NCI-H1417 treated with DMSO at 0.1 percent for 48 hours (cell line): ENCODE measurements at places on chromosomes 2 and 18.

DNA sequence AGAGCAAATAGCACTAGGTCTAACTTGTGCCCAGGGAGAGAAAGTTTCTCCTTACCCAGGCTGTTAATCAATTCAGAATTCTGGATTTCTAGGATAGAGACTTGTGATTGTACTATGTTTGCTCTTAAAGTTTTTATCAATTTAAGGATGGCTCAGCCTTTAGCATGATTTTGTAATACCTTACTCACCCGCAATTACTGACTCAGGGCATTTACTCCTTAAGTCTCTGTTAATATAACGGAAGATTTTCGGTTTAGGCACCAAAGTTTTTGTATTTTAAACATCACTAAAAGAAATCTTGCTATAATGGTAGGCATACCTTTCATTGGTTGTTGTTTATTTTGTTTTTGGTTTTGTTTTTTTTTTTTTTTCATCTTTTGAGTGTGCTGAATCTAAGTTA, 358.2 kb downstream of the RBM43 start:
- DNase-seq: no peak

DNA sequence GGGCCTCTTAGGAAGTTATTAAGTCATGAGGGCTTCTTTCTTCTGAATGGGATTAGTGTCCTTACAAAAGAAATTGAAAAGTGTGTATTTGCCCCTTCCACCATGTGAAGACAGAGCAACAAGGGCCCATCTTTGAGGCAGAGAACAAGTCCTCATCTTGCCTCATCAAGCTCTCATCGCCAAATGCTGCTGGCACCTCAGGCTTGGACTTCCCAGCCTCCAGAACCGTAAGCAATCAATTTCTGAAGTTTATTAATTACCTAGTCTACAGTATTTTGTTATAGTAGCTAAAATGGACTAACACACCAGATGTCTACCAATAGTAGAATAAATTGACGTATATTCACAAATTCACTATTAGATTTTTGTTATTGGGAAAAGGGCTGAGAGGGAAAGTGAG, 74.6 kb downstream of the CCDC148 start:
- no peak for DNase-seq

DNA sequence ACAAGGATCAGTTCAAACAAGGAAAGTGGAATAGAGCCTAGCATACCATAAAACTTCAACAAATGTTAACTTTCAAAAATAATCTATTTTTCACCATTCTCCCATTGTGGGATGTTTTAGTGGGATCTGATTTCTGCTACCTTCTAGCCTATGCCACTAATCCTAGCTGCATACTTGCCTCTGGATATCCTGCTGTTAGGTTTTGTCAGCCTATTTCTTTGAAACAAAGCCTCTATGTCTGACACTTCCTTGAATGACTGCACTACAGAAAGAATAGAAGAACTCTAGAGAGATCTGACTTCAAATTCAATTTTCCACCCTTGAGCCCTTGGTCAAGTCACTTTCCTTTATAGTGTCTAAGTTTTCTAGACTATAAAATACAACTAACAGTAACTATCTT, 291.5 kb downstream of the PTH2R start:
- no peak for DNase-seq

DNA sequence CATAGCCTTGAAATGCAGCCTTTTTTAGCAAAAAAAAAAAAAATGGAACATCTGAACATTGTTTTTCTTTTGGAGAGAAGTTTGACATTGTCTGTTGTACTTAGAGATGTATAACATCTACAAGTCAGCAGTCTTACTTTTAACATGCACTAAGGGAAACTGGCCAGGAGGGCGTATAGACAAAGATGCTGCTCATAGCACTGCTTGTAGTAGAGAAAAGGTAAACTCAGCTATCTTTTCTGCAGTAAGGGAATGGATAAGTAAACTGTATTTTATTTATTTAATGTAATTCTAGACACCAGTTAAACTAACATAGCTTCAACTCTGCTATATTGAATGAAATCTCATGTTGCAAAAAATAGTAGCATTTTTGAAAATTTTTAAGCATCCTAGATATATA, 489.6 kb downstream of the PTPRM start:
- DNase-seq: no peak

DNA sequence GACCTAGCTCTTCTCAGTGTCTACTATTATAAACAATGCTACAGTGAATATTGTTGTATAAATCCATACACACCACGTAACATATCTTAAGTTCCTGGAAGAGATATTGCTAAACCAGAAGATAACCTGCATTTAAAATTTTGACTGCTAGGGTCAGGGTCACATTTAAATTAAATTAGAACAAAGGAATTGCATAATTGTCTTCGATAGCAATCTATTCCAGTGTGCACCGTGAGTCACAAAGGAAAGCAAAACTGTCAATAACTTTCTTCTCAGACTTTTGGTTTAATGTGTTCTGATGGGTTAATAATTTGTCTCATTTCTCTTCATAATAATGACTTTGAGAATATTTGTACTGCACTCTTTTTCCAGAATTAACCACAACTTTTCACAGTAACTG, 4.2 kb downstream of the GEN1 start:
- no peak for DNase-seq

DNA sequence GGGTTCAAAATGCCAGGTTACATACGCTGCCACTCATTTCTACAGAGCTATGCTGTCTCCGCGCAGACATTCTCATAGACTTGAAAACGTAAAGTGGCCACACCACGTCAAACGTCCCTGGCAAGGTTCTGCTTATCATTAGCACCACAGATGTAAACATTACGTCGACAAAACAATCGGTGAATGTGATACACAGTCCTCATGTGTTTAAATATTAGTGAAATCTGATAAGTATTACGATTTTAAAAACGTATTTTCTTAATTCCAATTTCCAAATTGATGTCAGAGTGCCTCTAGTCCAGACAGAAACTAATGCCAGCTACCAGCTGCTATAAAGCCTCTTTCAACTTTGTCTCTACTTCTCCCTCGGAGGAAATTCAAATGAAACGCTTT, 1.2 kb downstream of the STK17B start:
- DNase-seq: no peak

DNA sequence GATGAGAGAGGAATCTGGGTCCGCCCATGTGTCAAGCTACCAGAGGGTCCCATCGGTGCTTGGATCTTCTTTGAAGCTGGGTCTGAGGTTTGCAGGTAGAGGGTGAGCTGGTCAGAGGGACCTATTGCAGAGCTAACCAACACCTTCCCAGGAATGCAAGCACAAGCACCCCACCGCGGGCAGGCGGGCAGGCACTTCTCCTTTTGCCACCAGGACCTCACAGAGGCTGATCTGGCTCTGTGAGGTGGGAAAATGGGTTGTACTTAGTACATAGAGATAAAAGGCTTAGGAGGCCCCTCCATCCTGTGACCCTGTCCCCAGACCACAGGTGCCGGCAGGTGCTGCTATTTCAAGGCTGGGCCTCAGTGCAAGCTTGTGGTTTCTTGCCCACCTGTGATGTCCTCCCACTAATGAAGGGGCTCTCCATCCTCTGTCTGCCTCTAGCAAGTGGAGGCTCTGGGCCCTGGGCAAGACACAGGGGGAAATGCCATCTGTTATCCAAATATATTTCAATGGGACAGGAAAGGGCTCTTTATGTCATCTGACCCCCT, 31.4 kb upstream of the IL37 start:
- DNase-seq: no peak

DNA sequence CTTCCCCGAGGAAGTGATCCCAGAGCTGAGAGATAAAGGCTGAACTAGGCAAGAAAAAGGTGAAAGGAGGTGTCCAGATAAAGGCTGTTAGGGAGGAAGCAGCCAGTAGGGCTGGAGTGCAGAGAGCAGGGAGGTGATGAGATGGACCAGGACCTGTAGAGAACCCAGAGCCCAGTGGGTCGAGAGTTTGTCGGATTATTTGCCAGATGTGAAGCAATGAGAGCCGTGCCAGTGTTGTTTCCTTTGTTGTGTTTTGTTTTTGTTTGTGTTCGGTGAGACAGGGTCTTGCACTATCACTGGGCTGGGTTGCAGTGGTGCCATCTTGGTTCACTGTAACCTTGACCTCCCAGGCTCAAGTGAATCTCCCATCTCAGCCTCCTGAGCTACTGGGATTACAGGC, 111.3 kb downstream of the ACTR3 start:
- no peak for DNase-seq

DNA sequence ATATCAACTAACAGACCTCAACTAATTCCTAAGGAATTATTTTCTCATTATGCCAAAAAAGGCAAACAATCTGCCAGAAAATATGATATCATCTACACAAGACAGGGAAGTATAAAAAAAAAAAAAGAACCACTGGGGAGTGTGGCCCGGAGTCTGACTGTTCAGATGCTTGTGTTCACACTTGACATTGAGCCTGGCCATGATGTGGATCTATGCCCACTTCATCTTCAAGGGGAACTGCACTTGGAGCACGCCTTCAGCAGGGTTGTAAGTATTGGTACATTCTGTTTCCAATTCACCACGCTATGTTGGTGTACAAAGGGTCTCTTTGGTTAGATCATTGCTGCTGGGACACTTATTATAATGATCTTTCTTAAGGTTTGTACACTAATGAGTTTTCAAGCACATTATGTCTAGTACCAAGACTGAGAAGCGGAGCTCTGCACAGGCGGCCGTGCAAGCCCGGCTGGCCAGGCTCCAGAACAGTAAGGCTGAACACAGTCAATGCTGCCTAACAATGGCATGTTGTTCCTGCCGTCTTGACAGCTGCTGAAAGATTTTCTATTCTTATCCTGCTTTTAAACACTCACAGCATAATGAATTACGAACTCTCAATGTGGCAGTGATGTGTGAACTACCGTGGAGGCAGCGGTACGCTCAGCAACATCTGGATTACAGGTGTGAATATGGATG, 788.4 kb upstream of the SOX11 start:
- DNase-seq: no peak

GRCh38 chr2:134336352-134336751, 82.5 kb downstream of the MGAT5 start:
- no peak for DNase-seq

DNA sequence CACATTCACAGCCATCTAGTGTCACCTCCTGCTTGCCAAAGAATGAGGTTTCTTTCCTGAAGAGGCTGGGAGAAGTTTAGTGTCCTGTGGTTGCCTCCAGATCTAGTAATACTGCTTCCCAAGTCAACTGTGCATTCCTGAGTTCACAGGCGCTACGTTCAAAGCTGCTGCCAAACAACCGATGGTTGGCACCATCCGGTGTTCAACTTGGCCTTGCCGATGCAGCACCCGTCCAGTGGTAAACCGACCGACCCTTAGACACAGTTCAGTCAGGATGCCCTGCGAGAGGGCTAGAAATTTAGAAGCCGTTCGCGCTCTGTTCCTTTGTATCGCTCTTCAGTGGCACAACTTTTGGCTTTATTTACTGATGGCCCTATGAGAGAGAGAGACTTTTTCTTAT, 28.6 kb downstream of the RMC1 start:
- DNase-seq: no peak

GRCh38 chr18:31213641-31214040, 51.0 kb upstream of the DSC1 start:
- no peak for DNase-seq

DNA sequence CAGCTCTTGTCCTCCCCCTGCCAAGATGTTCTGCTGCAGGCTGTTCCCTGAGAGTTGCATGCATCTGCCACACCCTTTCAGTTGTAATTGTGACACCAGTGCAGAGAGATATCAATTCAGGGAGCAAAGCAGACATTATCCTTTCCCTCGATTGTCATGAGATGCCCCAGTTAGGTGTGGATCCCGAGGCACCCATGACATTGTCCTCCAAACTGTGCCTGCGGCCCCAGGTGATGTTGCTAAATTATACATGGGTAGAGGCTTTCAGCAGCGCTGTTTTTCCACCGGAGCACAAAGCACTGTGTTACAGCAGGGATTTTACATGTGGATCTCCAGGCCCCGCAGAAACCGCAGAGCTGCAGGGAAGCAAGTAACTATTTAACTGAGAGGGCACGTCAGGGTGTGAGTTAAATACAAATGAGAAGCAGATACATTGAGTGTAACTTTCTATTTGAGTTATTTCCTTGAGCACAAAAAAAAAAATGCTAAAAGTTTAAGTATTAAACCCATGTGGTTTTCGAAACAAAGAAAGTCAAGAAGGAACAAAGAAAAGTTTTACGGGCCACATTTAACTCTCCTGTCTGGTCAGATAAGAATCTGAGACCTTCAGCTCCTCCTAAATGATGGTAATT, 90.3 kb upstream of the BCL2L11 start:
- DNase-seq: no peak
